ENCODE measurements at places on chromosomes 3 and 15.

- DNase-seq = no peak
Observed at GRCh38 chr3:65398953-65399352, 639.8 kb downstream of the MAGI1 start.

DNA sequence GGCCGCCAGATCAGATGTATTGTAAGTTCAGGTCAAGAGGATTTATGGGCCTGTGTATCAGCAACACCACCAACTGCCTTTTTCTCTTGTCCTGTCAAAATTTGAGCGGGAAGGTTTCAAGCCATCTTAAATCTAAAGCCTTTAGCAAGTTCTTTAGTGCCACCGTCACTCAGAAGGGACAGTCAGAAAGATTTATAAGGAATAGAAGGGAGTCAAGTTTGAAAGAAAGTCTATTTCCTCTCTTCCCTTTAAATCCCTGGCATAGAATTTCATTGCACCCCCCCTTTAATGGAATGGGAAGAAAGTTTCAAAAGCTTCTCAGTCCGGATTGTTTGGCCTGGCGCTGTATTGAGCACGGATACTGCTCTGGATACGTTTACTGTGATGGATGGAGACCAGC is 359.4 kb downstream of the FEZF2 start:
- no peak for DNase-seq

GRCh38 chr3:71616571-71617021 is 33.1 kb upstream of the FOXP1 start:
- DNase-seq = no peak

- no peak for DNase-seq
Observed at GRCh38 chr3:9351709-9352126, 11.1 kb upstream of the THUMPD3 start.

- DNase-seq = no peak
Observed at GRCh38 chr3:175247629-175248028, 388.5 kb downstream of the NAALADL2 start.

All from cardiac fibroblast (primary cell).